ENCODE measurements at places on chromosomes 6 and 20. TPM values are rescaled to one million over a fixed set of nuclear protein-coding genes. Genes with fewer than 3 reads are reported as not detected.

PAX1 gene
- total RNA-seq, result not detected

HTR1E gene
- not detected for total RNA-seq

CST7 gene
- total RNA-seq, result 1.8 TPM

GRCh38 chr6:89132057-89132456 lies 13.8 kb upstream of the PM20D2 start:
- DNase-seq, result no peak
